Ovary (tissue), 10 donors: ENCODE measurements at places on chromosomes 6 and 20. TPM values are rescaled to one million over a fixed set of nuclear protein-coding genes. Genes with fewer than 3 reads are reported as not detected.

SLC22A2 gene
- total RNA-seq: not detected

GRCh38 chr6:132456700-132457143 is 55.4 kb upstream of the MOXD1 start:
- DNase-seq: no peak

VSTM2L gene
- total RNA-seq: 1.6 TPM

BPIFA1 gene
- not detected for total RNA-seq

GRCh38 chr20:20720158-20720557 is 7.7 kb upstream of the RALGAPA2 start:
- DNase-seq: no peak

CST2 gene
- total RNA-seq: not detected

IER3 gene
- 12.1 TPM for total RNA-seq

FNDC1 gene
- total RNA-seq: 0.08 TPM

DNA sequence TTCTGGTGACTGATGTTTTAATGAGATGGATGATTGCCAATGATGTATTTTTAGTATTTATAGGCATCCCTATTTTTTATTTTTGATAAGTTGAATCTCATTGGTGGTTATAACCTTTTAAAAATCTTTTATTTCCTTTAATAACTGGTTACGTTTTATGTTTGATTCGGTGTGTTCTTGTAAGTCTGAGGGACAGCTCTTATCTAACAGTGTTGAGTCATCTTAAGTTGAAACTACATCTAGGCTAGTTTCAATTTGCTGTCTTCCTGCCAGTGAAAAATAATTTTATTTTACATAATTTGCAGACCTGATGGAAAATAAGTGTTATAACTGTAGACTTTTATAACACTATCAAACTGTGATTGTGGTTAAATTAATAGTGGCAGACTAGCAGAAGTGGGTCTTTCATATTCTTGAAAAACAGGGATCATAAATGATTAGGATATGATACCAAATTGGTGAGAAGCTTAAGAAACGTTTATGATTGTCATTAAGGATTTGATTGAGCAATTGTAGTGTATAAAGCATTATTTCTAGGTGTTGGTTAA is 4.6 kb downstream of the AFDN start:
- no peak for DNase-seq

SEL1L2 gene
- 9.2 TPM for total RNA-seq

DNA sequence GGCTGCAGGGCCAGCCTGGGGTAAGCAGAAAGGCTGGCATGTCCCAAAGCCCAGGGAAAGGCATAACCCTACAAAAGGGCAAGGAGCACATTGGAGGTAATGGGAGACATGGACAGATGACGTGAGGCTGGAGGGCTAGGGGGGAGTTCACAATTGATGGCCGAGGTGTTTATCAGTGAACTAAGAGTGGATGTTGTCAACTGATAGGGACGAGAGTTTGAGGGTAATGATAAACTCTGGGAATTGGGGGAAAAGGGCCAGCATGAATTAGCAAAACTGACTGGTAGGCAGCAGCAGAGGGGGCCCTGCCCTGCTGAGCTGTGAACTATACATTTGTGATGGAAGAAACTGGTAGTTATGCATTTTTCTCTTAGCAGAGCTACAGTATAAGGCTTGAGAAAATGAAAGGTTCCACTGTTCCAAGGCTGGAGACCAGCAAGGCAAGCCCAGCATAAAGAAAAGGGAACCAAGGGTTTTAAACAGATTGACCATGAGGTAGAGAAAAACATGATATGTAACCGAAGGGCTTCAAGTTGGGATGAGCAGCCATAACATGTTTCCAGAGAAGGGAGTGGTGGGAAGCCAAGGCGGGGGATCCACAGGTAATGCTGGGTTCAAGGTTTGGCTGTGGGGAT is 98.1 kb upstream of the MLN start:
- DNase-seq: no peak

DNA sequence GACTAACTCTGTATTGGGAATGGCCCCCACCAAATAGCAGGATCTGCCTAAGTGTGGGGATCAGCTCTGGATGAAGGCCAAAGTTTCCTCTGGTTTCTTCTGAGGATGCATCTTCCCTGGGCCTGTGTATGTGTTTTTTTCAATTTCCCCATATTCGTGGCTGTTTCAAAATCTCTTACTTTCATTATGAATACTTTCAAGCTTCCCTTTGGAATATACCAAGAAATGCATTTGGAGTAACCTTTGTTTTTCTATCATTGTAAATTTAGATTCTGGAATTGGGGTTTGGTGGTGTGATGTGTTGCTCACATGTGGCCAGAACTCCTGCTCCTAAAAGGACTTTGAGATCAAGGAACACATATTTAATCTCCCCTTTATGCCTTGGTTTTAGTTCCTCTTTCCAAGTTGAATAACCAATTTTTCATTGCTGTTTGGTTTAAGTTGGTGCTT is 8.4 kb downstream of the ENTPD6 start:
- DNase-seq: no peak

GRCh38 chr20:53940360-53940702 is 130.1 kb downstream of the BCAS1 start:
- DNase-seq: no peak

DNA sequence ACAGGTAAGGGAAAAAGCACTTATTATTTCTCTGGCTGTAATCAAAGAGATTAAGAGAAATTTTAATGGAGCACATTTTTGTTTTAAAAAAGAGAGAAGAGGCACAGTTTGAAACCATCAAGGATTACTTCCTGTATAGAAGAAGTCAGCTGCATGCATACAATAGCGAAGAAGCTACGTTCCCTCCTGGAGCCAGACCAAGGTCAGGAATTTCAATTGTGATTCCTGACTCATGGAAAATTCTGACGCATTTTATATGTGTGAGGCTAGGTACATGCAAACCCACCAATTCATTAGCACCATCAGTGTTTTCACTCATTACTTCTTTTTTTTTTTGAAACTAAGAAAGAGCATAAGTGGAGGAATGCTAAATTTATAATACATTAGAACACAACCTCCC is 232.7 kb upstream of the SGK1 start:
- no peak for DNase-seq

- no peak for DNase-seq
Observed at GRCh38 chr6:71294121-71294523, 5.5 kb downstream of the OGFRL1 start.

DNA sequence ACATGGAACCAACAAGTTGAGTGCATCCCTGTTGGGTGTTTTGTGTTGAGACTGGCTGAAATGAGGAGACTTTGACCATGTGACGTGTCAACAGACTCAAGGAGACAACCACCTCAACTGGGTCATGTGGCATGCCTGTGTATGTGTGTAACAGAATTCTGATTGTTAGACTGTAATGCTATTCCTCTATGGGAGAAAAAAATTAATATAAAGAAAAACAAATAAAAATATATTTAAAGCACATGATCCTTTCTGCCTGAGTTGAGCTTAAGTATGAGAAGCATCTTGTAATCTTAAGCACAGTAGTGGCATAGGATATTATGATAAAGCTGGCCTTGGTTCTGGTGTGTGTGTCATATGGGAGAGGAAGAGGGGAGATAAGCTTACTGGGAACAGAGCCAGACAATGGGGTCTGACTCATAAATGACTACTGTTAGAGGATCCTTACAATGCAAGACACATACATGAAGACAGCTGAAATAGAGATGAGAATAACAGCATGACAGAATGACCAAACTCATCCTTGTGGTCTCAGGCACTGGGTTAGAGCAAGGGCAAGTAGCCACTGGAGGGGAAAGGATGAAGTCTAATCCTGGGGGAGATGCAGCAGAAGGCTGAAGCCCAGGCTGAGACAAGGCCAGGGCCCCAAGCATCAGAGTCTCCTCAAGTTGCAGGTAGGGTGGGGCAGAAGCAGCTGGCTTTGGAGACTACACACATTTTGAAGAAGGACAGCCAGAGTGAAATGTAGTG is 9.2 kb downstream of the TP53INP2 start:
- peak; percentile 48 for DNase-seq

DNA sequence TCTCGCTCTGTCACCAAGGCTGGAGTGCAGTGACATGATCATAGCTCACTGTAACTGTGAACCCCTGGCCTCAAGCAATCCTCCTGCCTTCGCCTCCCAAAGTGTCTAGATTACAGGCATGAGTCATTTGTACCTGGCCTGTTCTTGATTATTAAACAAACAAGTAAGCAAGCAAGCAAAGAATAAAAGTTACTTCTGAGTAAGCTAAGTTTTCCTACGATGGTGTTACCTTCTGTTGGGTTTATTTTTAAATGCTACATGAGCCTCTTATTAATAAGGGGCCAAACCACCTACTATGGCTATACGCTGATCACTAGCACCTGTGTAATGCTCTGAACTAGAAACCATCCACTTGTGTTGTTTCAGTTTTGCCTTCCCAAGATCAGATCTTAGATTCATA is 50.8 kb downstream of the IL22RA2 start:
- DNase-seq: no peak

MYLK4 gene
- total RNA-seq: 0.69 TPM

DNA sequence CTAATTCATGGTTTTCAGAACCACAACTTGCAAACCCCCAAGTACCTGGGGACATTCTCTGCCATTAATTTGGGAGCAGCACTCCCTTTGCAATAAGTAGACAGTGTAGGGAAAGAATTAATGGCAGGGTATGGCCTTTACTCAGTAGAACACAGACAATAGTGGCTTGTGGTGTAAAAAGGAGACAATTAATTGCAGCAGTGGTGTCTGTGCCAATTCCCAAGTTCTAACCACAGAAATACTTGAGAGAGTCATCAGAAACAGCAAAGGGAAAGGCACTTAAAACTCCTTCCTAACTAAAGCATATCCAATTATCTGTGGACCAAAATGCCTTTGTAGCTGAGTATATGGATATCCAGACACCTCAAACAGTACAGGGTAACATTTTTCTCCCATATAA is 257.6 kb upstream of the POU3F2 start:
- DNase-seq: no peak

- DNase-seq: no peak
Observed at GRCh38 chr6:38173909-38174308, 354.4 kb downstream of the ZFAND3 start.

GRCh38 chr6:147972448-147972847 is 370.2 kb upstream of the SASH1 start:
- no peak for DNase-seq

PLAGL1 gene
- 19.0 TPM for total RNA-seq

DNA sequence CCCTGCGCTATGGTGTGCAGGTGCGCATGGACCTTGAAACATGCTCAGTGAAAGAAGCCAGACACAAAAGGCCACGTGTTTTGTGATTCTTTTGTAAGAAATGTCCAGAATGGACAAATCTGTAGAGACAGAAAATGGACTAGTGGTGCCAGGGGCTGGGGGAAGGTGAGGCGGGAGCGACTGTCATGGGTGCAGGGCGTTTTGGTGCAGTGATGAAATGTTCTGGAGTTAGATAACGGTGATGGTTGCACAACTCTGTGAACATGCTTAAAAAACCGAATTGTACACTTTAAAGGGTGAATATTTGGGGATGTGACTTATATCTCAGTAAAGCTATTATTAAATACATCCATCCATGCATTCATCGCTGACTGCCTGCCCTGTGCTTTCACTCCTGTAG is 31.7 kb upstream of the NTSR1 start:
- DNase-seq: no peak

PDYN gene
- not detected for total RNA-seq

DNA sequence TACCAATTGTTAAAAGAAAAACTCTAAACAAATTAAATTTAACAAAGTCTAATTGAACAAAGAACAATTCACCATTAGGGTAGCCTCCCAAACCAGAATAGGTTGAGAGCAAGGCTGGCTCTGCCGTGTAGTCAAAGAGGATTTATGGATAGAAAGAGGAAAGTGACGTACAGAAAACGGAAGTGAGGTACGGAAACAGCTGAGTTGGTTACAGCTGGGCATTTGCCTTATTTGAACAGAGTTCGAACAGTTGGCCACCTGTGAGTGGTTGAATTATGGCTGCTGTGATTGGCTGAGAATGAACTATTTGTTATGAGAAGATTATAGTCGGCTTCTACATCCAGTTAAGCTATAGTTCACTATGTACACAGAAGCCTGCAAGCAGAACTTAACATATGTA is 18.5 kb upstream of the ISM1 start:
- DNase-seq: no peak

GRCh38 chr6:41103847-41104246 is 31.1 kb downstream of the NFYA start:
- no peak for DNase-seq

- no peak for DNase-seq
Observed at GRCh38 chr6:155340464-155341129, 26.3 kb upstream of the TFB1M start.

- no peak for DNase-seq
Observed at GRCh38 chr6:70221715-70222438, 81.0 kb downstream of the COL9A1 start.

DNA sequence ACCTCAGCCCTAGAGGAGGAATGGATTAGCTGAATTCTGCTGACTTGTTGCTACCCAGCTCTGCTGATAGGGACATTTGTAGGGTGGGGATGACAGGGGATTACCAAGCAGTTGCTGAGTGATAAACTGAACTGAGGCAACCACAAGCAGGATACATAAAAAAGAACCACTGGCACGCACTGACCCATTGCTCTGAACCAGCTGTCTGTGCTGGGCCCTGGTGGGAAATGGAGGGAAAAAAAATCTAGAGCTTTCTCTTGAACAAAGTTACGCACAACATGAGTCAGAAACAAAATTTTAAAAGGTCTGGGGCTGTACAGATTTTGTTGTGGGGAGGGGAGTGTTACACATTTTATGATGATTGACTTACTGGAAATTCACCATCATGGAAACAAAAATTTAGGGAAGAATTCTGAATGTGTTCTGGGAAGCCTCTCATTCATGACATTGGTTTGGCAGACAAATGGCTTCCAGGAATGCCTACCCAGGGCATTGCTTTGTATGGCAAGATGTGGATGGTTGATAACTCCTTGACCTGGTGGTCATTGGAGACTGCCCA is 37.7 kb downstream of the FOXO3 start:
- DNase-seq: no peak

DNA sequence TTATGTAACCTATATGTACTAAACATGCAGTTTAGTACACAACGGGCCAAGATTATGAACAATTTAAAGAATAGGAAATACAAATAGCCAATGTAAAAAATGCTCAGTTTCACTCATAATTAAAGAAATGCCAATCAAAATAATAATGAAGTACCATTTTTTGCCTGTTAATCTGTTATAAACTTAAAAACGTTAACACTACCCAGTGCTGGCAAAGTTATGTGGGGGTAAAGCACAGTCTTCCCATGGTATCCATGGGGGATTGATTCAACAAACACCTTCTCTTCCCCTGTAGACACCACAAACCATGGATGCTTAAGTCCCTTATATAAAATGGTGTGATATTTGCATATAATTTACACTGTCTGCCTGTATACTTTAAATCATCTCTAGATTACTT is 205.3 kb upstream of the SIM1 start:
- DNase-seq: no peak

DNA sequence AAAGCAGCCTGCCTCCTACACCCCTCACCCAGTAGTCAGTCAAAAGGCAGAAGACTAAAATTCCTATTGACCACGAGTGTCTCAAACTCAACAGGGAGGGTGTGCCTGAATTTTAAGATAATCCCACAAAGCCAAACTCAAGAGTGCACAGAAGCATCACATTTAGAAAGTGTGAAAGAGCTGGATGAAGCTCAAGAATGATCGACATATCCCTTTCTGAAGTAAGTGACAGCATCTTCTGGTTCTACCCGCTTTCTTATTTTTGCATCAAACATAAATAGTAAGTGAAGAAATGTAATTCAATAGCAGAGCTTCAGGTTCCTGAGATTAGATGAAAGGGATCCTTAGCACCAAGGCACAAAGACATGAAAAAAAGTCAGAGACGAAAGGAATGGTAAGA is 64.5 kb upstream of the BACH2 start:
- no peak for DNase-seq

GPX5 gene
- total RNA-seq: not detected
